Non-pigmented ciliary epithelial cell (primary cell): ENCODE measurements at places on chromosomes 2 and 18.

- DNase-seq = no peak
These were observed 11.3 kb upstream of the TMEM214 start for GRCh38 chr2:27021253-27022049.

DNA sequence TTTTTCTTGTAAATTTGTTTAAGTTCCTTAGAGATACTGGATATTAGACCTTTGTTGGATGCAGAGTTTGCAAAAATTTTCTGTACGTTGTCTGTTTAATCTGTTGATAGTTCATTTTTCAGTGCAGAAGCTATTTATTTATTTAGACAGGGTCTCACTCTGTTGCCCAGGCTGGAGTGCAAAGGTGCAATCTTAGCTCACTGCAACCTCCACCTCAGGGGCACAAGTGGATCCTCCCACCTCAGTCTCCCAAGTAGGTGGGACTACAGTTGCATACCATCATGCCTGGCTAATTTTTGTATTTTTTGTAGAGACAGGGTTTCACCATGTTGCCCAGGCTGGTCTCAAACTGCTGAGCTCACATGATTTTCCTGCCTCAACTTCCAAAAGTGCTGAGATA is 568.2 kb upstream of the REG3G start:
- DNase-seq = no peak

- no peak for DNase-seq
These were observed 656.0 kb upstream of the CELF4 start for GRCh38 chr18:38221476-38222100.

- DNase-seq = no peak
These were observed 78.2 kb upstream of the CABLES1 start for GRCh38 chr18:23057096-23057495.
